ENCODE measurements at places on chromosomes 4 and X.
A peak's percentile ranks its signal among the peaks of the same experiment; 100 is the strongest.

GRCh38 chr4:25941457-25942221 lies 27.6 kb downstream of the SMIM20 start:
- no peak for ATAC-seq

DNA sequence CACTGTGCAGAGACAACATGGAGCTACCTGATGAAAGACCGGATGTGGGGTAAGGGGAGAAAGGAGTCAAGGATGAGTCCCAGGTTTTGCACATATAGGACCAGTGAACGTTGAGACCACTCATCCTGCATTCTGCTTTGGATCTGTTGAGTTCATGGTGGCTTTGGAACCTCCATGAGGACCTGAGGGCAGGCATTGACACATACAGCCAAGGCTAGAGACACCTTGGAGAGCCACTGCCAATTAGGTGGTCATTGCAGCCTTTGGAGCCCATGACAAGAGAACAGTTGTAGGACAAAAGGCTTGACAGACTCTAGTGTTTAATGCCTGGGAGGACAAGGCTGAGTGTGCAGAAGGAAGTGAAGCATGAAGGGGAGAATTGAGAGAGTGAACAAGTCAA lies 87.9 kb downstream of the STK32B start:
- ATAC-seq, result no peak

DNA sequence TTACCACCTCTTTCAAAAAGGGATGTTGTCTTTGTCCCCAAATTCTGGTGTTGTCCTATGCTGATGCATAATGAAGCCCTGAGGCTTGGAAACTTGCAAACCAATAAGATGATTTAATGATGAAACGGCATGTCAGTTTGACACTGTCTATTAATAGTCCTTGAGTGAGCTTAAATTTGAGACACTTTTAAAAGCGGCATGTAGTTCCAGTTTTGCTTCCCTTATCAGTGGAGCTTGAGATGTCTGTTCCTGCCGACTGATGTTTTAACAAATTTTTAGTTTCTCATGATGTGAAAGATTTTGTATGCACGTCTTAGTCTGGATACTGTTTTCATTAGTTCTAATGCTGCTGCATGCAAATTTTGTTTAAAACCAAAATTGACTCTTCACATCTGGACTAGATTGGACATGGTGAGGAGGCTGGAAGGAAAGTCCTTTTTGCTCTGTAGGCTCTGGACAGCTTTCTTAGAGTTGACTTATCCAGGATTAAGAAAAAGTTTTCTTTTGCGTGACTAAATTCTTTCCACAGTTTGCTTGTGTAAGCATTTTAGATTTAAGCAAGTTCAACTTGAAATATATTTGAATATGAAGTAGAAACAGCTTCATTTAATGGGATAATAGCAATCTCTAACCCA lies 11.7 kb downstream of the C1GALT1C1 start:
- no peak for ATAC-seq

DNA sequence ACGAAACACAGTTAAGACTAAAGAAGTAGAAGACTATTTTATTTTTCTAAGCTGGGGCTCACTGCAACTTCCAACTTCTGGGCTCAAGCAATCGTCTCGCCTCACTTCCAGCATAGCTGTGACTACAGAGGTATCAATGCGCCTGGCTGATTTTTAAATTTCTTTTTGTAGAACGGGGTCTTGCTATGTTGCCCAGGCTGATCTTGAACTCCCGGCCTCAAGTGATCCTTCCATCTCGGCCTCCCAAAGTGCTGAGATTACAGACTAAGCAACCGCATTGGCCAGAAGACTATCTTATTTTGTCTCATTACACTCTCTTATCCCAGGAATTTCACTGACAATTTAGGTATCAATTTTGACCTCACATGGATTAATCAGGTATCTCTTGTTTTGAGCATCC lies 1.2 kb downstream of the LAMTOR3 start:
- no peak for ATAC-seq

DNA sequence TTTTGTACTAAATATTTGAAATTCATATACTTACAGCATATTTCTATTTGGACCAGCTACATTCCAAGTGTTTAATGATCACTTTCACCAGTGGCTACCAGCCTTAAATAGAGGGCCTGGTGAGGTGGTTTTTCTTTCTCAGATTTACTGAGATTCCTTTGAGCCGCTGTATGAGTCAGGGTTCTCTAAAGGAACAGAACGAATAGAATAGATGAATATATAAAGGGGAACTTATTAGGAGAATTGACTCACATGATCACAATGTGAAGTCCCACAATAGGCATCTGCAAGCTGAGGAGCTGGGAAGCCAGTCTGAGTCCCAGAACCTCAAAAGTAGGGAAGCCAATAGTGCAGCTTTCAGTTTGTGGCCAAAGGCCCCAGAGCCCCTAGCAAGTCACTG lies 146.2 kb upstream of the TLL1 start:
- ATAC-seq, result no peak

- no peak for ATAC-seq
Measured at GRCh38 chrX:82087699-82088098, 885.8 kb downstream of the SH3BGRL start.

- ATAC-seq, result no peak
Measured at GRCh38 chrX:1484638-1485019, 31.9 kb upstream of the ASMTL start.

DNA sequence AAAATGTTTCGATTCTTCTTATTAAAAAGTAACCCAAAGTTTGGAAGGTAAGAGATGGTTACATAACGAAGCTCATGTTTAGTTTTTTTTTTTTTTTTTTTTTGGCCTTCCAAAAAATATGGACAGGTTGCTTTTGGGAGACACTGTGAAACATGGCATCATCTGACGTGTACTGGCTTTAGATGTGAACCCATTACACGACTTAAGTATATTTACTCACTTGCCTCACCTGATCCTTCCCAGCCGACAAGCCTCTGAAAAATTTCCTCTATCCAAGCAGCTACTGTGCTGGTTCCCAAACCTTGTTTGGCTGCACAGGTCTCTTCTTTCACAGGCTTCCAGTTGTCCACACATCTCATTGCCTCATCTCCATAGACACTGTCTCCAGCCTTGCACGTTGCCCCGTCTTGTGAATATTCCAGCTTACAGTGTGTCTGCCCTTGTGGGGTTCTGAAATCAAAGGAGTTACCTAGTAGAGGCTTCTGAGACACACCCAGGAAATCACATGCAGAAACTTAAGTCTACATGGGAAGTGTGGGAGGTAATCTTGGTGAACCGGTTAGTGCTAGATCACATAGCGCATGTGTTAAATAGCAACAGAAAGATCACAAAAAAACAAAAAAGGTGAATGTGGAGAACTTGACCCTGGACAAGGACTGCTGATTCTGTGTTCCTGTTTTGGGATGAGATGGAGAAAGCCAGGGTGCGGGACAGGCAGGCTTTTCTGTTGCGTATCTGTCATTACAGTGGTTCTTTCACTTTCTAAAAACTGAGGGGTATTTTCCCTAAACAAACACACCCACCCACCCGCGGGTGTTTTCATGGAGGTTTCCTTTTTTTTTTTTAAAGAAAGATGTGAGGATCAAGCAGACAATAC lies 328.6 kb downstream of the ARHGAP10 start:
- ATAC-seq, result no peak

- no peak for ATAC-seq
Measured at GRCh38 chr4:117847849-117848248, 186.4 kb upstream of the NDST3 start.

DNA sequence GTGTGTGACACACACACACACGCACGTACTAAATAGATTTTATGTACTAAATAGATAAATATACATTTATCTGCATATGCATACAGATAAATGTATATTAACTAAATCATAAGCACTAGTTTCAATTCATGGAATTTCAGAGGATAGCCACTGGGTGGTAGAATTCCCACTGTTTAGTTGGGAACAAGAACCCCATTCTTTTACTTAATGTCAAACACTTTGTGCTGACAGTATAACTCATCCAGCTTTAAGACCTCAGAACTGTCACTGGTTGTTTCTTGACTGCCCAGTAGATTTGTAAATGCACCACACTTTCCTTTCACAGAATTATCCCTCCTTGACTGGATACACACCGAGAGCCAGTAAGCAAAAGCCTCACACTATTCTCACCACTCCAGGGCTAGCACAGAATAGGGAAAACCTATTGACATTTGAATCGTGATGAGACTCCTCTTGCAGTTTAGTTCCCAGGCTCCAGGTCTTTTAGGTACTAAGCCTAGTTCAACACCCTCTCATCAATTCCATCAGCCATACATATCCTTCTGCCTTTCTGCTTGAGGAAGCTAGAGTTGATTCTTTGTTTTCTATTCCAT lies 32.4 kb downstream of the PPARGC1A start:
- no peak for ATAC-seq

DNA sequence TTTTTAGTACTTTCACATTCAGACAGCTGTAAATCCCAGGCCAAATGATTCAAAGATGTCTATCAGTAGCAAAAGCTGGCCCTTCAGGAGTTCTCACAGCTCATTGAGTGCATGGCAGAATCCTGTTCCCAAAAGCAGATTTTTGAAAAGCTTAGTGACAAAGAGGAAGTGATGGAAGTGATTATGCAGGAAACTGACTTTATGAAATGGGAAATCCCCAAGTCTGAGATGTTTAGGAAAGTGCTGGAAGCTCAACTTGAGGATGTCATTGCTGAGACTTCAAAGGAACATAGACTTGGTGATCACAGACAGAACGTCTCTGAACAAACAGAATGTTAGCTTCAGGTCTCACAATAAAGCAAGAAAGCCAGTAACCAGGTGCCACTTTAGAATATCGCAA lies 51.0 kb upstream of the CFAP47 start:
- ATAC-seq, result no peak

DNA sequence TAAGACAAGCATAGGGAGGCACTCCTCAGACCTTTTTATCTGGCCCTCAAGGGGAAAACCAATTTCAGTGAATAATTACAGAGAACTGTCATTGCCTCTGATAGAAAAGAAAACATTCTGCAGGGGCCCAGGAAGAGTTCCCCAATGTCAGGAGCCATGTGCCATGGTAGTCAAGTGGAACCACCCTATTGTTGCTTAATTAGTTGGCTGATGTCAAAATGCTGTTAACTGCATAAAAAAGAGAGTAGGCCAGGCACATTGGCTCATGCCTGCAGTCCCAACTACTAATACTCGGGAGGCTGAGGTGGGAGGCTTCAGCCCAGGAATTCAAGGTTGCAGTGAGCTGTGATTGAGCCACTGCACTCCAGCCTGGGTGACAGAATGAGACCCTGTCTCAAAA lies 28.6 kb upstream of the OGT start:
- ATAC-seq, result no peak

- ATAC-seq, result no peak
Measured at GRCh38 chr4:173857828-173858227, 327.8 kb upstream of the HAND2 start.

DNA sequence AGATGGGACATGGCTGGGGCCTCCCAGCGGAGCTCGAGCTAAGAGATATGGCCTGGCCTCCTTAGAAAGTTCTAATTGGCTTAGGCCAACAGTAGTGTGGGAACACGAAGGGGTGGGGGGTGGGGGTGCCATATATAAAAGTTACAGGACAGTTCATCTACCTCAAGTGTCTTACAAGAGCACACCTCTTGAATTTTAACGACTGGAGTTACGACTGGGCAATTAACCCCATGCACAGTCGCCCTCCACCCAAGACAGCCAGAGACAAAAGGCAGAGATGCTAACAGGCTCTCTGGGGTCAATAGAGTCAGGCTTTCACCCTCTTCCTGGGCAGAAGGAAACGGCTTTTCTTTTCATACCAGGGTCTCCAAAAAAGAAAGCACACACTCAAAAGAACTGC lies 302.2 kb downstream of the BCOR start:
- no peak for ATAC-seq

GRCh38 chrX:45992402-45993123 lies 552.7 kb downstream of the ZNF674 start:
- ATAC-seq, result no peak

- ATAC-seq, result peak; percentile 73
Measured at GRCh38 chr4:124019749-124020549, 623.4 kb downstream of the SPRY1 start.

DNA sequence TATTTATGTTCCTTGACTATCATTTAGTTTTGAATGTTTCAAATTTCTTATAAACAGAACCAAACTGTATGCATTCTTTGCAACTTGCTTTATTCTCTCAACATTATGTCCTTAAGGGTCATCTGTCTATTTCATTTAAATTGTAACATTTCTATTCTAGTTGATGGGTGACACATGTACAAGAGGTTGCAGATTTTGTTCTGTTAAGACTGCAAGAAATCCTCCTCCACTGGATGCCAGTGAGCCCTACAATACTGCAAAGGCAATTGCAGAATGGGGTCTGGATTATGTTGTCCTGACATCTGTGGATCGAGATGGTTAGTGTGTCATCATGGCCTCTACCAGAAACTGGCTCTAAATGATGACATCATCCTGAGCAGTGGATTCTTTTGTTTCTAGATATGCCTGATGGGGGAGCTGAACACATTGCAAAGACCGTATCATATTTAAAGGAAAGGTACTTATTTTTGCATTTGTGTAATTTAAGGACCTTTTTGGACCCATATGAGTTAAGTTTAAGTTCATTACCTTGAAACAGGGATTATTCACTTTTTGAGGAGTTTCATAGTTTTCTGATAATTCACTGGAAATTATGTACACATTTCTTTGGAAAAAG lies 6.1 kb downstream of the LIAS start:
- no peak for ATAC-seq

GRCh38 chr4:108465886-108466500 lies 154.4 kb upstream of the RPL34 start:
- ATAC-seq, result no peak

DNA sequence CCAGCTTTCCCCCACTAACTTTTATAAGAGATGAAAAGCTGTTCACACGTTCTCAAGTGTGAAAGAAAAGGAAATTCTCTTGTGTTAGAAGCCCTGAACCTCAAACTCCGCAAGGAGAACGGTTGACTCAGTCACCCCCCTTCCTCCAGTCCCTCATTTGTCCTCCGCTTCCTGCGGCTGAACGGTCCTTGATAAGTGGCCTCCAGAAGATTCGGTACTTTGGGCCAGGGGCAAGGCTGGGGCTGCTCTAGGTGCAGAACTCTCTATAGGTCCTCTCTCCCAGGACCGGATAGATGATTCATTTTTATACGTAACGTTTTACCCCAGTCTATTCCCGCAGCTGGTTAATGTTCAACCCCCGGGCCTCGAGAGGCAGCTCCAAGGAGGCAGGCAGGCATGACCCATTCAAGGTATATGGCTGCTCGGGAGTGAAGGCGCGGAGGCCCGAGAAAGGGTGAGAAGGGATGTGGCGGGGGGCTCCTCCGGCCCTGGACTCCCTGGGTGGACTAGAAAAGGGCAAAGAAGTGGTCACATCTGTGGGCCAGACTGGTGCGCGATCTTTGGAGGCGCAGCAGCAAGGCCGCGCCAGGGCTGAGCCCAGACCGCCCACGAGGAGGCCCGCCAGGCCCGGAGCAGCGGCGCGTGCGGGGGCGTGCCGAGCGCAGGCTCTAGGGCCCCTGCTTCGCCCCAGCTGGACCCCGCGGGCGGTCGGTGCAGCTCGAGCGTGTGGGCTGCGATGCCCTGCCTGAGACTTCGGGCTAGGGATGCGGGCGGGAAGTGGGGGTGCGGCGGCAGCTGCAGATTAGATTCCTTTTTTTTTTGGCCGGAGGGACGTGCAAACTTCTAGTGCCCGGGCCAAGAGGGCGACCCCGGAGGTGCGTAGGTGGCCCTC lies 11.7 kb downstream of the PITX2 start:
- ATAC-seq, result no peak

All from gastroesophageal sphincter (tissue), 4 donors.